ENCODE measurements at places on chromosomes 12 and 14.

DNA sequence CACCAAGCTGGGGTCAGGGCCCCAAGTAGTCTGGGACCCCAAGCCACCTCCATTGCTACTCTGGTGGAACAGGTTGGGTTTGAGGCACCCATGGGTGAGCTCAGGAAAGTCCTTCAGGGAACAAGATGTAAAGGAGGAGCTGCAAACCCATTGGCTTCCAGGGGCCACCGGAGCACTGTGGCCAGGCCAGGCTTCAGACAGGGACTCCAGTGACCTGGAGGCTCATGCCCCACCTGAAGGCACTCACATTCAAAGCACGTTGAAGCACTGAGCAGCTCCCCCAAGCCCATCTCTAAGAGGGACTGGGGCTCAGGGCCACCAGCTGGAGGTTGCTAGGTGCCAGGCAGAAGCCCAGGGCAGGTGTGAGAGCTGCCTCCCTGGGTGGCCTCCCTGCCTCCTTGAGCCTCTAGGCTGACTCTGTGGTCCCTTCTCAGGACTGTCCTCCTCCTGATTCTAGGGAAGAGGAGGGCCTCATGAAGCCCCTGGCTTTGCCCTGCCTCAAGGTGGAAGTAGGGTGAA is 49.1 kb downstream of the FAM222A start:
- no peak for DNase-seq

- DNase-seq: no peak
These were observed 167.7 kb downstream of the GCH1 start for GRCh38 chr14:54734966-54735365.

DNA sequence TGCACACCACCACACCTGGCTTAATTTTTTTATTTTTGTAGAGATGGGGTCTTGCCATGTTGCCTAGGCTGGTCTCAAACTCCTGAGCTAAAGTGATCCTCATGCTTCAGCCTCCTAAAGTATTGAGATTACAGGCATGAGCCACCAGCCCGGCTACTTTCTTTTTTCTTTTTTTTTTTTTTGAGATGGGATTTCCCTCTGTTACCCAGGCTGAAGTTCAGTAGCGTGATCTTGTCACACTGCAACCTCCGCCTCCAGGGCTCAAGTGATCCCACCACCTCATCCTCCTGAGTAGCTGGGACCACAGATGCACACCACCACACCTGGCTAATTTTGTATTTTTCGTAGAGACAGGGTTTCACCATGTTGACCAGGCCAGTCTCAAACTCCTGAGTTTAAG is 51.1 kb downstream of the LIMA1 start:
- no peak for DNase-seq

DNA sequence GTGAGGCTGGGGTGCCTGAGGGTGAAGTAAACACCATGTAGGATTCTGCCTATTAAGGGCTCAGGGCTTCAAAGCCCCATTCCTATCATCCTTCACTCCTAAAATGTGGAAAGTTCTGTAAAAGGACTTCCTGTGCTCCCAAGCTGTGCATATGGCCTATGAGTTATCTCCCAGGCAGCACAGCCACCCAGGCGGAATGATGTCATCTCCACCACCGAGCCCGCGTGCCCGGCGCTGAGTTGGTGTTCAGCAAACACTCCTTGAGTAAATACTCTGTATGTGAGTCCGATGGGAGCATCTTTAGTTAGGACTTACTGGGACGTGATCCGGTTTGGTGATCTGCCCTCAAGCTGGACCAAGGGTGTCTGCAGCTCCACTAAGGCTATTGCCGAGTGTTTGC is 437.3 kb downstream of the MED13L start:
- DNase-seq: no peak

DNA sequence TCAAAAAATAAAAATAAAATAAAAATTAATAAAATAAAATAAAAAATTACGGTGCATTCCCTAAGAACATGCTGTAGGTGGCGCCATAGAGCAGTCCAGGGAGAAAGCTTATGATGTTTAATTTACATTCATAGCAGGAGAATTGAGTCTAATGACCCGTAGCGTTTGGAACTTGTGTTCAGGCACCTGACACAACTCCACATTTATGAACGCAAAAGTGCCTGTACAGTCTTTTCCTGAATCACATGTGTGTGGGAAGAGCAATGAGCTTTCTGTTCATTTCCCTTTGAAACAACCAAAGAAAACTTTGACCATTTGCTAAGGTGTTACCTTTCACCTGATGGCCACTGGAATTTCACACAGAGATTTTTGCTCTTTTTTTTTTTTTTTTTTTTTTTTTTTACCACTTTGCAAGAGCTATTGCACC is 60.6 kb upstream of the KCNA1 start:
- DNase-seq: peak; percentile 55

- no peak for DNase-seq
These were observed 217.7 kb upstream of the ATXN7L3B start for GRCh38 chr12:74319886-74320285.

- peak; percentile 60 for DNase-seq
These were observed 846.7 kb downstream of the TMEM121 start for GRCh38 chr14:106372870-106373652.

Measured in hematopoietic multipotent progenitor cell treated with erythropoietin and hydrocortisone succinate and interleukin-3 and kit ligand, for 8 days (in vitro differentiated cells).